ENCODE measurements at places on chromosomes 4 and X.

DNA sequence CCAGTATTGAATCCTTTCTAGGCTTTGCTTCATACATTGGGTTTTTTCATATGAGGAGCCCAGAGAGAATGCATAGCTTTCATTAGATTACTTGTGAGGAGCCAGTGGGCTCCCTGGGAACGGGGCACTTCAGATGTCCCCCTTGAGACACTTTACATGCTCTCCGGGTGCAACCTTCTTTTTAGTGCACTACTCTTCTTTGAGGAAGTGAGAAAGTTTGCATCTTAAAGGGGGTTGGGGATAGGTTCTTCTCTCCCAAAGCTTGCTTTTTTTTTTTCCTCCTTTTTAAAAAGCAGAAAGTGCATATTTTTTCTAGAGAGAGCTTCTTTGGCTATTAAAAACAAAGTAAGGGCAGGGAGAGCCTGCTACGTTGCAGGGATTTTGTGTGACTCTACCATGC is 4.3 kb downstream of the HADH start:
- no peak for DNase-seq

DNA sequence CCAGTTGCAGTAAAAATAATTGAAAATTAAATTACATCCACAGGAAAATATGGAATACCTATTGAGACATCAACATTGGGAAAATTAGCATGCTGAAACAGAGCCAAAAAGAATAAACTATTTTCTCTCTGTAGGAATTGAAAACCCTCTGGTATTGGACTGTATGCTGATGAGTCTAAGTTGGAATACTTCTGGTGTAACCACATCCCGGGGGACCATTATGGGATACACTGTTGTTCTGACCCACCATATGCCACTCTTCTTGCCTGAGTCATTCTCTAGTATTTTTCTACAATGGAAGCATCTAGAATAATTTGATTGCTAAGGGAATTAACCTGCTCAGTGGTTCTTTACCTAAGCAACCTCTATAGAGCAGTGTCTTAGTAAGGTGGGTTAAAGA is 640.7 kb upstream of the AGA start:
- DNase-seq = no peak

- DNase-seq = no peak
These were observed 12.0 kb downstream of the P2RY10 start for GRCh38 chrX:78957049-78957767.

DNA sequence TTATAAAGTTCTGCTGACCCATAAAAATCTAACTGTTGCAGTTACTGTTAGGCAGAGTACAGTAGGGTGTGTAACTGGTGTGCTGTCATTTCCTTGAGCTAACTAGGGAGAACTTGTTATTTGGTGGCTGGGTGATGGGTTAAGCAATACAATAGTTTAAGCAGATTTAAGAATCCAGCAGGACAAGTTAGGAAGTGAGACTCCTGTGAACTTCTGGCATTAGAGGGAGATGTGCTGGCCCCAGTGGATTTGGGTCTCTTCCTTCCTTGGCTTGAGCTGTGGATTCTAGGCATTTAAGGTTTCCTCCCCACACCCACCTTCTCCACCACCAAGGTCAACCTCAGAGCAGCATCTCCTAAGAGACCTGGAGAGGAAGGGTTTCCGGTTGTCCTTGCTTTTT is 70.5 kb downstream of the CLCN5 start:
- no peak for DNase-seq

DNA sequence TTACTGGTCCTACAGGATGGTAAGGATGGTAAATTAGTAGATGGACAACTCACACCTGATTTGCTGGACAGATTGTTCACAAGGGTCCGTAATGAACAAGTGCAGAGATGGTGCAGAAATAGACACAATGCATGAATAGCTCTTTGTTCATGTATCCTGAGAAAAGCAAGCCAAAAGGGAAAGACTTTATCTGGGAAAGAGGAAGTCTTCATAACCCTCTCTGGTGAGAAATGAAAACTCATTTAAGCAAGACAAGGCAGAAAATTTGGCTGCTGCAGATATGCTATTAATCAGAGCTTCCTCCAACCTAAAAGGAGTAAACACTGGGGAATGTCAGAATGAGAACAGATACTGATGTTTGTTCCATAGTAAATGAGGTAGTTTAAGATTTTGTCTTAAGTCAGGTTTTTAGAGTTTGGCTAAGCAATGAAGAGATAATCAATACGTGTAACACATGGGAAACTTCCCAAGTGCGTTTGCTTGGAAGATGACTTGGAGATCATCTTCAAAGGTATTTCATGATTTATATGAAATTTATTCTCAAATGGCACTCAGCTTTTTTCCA is 152.4 kb upstream of the BMPR1B start:
- no peak for DNase-seq

- no peak for DNase-seq
These were observed 884 bp downstream of the CCDC120 start for GRCh38 chrX:49059681-49060085.

- DNase-seq = peak; percentile 50
These were observed 8.8 kb downstream of the ENPEP start for GRCh38 chr4:110484767-110485166.

- no peak for DNase-seq
These were observed 5.3 kb upstream of the FGA start for GRCh38 chr4:154595807-154596206.

DNA sequence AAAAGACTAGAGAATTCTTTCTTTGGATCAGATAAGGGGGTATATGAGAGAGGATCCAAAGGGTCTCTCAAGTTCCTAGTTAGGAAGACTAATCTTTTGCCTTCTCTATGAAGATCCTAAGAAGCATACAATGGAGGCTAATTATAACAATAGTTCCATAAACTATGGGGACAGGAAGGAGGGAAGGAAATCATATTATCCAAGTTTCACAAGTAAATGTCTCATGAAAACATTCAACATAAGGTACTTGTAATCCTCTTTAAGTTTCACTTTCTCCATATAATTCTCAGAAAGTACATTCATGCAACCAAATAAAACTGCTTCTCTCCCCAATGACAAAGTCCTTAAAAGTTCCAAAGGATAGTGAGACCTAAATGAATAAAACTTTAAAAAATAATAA is 27.1 kb downstream of the STX18 start:
- no peak for DNase-seq

- DNase-seq = no peak
These were observed 106.8 kb downstream of the STK32B start for GRCh38 chr4:5157791-5158770.

- no peak for DNase-seq
These were observed 1438.8 kb downstream of the PCDH7 start for GRCh38 chr4:32158961-32159360.

DNA sequence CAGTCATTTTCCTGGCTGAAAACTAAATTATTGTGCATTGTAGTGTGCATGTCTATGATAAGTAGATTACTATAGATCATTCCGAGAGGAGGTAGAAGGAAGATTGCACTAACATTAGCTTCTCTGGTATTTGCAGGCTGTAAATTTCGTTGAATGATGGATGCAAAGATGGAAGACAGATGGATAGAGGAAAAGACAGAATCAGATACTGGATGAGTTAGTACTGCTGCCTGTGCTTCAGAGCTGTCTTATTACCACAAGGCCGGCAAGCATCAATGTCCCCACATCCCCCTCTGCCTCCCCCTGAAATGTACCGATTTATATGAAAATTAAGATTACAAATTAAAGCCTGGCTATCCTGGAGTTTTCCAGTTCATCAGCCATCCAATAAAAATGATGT is 17.7 kb downstream of the NAA11 start:
- no peak for DNase-seq

DNA sequence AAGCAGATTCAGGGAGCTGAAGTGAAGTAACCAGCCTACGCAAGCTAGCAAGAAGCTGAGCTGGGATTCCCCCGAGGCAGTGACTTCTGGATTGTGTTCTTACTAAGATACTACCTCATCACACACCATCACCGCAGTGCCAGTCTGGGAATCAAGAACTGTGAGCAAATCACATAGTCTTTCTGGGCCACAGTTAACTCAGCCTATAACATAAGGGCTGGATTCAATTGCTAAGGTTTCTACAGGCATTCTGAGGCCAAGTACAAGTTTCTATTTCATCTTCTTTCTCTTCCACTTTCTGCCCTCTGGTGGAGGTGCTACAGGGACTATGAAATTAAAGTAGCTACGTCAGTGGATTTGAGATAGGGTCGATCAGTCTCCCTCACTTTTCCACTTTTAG is 1.4 kb upstream of the CORIN start:
- no peak for DNase-seq

- DNase-seq = no peak
These were observed 12.5 kb downstream of the SYTL5 start for GRCh38 chrX:38018766-38019425.

GRCh38 chr4:151921386-151921785 is 160.6 kb upstream of the GATB start:
- DNase-seq = no peak

DNA sequence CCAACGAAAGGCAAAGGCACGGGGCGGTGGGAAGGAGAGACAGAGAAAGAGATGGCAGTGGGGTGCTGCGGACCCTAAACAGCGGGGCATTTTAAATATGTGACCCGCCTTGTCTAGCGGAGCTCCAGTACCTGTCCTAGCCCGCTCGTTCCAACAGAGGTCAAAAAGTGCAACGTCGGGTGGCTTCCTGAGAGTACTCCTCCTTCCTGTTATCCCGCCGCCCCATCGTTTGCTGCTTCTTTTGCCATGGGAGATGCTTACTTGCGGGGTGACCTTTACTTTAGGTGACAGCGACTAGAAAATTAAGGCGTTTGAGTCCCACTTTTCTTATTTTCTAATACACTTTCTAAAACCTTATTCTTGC is 735 bp downstream of the NRK start:
- DNase-seq = no peak

Measured in AG04450 (cell line).